ENCODE measurements at places on chromosomes 3 and 15. TPM values are rescaled to one million over a fixed set of nuclear protein-coding genes. Genes with fewer than 3 reads are reported as not detected.

DNA sequence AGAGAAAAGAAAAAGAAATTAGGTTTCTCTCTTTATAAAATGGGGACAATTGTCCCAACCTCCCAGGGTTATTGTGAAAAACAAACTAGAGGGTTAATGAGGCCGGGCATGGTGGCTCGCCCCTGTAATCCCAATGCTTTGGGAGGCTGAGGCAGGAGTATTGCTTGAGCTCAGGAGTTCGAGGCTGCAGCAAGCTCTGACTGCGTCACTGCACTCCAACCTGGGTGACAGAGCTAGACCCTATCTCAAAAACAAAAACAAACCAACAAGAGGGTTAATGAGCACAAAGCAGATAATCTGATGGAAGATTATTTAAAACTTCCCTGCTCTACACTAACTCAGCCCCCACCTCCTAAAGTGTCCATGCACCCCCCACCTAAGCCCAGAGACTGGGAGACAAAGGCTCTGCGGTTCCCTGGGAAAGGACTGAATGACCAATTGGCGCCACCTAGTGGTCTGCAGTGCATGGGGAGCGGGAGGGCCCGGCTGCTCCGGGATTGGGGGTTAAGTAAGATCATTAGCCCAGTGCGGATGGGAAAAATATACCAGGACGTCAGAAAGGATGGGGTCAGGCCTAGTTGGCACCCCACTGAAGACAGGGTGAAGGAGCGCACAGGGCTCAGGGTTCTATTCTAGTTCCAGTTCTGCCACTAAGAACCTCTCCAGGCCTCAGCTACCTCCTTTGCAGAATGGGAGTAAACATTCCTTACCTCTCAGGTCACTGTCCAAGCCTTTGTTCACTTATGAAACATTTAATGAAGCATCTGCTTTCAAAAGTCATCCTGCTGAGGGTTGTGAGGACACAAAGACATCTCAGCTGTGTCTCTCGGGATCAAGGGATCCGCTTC lies 15.6 kb downstream of the PIF1 start:
- H3K27ac ChIP-seq, result no peak overlapping the region
- H3K4me1 ChIP-seq, result no peaks in the 10 kb centered on the region
- H3K4me3 ChIP-seq, result no peak overlapping the region
- H3K27me3 ChIP-seq, result no peaks in the 10 kb centered on the region
- peak; percentile 36 for DNase-seq

GRCh38 chr15:83943849-83944404 lies 290.0 kb downstream of the ADAMTSL3 start:
- H3K27ac ChIP-seq, result no peak overlapping the region
- DNase-seq, result no peak
- no peaks in the 10 kb centered on the region for H3K27me3 ChIP-seq
- H3K36me3 ChIP-seq, result peaks cover 14% of the 10 kb centered on the region
- H3K4me1 ChIP-seq, result no peaks in the 10 kb centered on the region

DNA sequence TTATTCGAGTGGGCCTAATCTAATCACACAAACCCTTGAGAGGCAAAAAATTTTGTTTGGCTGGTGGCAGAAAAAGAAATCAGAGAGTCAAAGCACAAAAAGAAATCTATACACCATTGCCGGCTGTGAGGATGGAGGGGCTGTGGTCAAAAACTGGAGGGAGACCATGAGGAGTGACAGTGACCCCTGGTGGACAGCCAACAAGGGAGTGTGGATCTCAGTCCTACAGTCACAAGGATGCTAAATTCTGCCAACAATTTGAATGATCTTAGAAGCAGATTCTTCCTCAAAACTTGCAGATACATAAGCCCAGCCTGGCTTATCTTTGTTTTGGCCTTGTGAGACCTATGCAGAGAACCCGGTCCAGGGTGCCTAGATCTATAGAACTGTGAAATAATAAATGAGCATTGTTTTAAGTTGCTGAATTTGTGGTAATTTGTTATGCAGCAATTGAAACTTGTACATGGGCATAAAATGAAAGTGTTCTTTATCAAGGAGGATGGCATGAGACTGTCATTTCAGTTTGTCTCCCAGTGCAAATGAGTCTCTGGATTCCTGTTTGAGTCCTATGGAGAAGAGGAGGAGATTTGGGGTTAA lies 103.0 kb upstream of the ARHGEF26 start:
- no peak overlapping the region for H3K4me3 ChIP-seq
- H3K27me3 ChIP-seq, result no peaks in the 10 kb centered on the region
- DNase-seq, result no peak
- H3K36me3 ChIP-seq, result no peaks in the 10 kb centered on the region

DNA sequence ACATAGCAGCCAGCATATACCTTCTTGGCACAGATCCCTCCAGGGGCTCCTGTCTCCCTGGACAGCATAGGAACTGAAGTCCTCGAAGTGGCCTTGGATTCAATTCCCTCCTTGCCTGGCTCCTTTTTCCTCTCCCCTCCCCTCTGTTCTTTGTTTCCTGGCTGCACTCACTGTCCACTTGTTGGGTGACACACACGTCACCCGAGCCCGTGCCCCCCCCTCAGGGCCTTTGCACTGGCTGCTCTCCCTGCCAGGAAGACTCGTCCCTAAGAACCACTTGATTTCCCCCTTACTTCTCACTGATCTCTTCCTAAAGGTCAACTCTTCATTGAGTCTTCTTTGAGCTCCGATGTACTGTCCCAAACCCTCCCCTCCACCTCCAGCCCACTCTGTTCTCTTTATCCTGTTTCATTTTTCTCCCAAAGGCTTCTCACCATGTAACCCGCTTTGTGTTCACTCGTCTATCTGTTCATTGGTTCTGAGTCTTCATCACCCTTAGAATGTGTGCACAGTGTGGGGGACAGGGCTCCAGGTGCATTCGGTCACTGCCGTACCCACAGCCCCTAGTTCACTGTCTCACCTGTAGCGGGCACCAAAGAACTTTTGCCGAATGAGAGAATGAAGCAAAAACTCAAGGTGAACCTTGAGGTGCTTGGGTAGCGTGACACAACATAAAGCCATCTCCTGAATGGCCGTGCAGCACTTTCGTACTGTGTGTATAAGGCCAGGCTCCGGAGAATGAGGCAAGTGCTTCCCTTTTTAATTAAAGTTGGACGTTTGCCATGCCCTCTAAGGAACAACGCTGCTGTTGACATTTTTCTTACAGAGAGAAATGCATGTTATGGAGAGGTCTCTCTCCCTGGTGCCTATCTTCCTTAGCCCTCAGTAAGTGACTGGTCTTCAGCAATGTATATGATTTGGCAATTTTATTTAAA lies 74.0 kb downstream of the CHRNA7 start:
- no peaks in the 10 kb centered on the region for H3K36me3 ChIP-seq
- H3K4me1 ChIP-seq, result no peaks in the 10 kb centered on the region
- no peaks in the 10 kb centered on the region for H3K27me3 ChIP-seq
- DNase-seq, result no peak
- no peak overlapping the region for H3K4me3 ChIP-seq

GRCh38 chr3:60696428-60697125 lies 554.7 kb downstream of the FHIT start:
- no peaks in the 10 kb centered on the region for H3K27me3 ChIP-seq
- H3K27ac ChIP-seq, result no peak overlapping the region
- H3K4me1 ChIP-seq, result no peaks in the 10 kb centered on the region

DNA sequence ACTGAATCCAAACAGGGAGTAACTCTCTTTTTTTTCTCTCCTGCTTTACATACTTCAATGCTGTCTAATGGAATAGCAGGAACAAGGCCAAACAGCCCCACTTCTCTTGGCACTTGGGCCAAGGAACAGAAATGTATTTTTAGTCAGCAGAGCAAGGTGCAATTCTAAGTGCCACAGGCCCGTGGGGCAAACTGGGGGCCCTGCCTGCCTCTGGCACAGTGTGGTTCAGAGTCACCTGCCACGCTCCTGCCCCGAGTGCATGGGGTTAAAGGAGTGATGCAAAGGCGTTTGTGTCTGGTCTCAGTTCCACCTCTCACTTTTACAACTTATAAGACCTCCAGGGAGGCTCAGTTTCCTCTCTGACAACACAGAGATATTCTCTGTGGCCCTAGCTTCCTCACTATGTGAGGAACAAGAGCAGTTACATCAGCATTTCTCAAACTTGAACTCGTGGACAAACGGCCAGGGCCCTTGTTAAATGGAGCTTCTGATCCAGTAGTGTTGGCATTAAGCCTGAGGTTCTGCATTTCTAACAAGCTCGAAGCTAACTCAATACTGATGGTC lies 51.3 kb downstream of the LRIG1 start:
- no peak for DNase-seq
- no peaks in the 10 kb centered on the region for H3K27me3 ChIP-seq
- no peaks in the 10 kb centered on the region for H3K36me3 ChIP-seq
- H3K4me1 ChIP-seq, result peaks cover 50% of the 10 kb centered on the region
- peak overlapping the region; percentile 28 for H3K4me3 ChIP-seq

- no peak overlapping the region for H3K4me3 ChIP-seq
- DNase-seq, result no peak
- no peaks in the 10 kb centered on the region for H3K36me3 ChIP-seq
- H3K27ac ChIP-seq, result peak overlapping the region; percentile 73
Observed at GRCh38 chr3:186966406-186966805, 36.1 kb downstream of the ST6GAL1 start.

DNA sequence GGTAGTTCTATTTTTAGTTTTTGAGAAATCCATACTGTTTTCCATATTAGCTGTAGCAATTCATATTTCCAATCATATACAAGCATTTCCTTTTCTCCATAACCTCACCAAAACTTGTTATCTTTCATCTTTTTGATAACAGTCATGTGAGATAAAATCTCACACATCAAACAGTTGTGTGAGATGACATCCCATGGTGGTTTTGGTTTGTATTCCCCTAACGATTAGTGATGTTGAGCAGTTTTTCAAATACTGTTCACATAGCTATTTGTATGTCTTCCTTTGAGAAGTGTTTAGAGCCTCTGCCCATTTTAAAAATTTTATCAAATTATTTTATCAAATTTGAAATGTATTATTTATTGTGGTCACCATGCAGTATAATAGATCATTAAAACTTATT lies 50.4 kb downstream of the FAM227B start:
- no peak overlapping the region for H3K27ac ChIP-seq
- H3K4me3 ChIP-seq, result no peak overlapping the region
- H3K36me3 ChIP-seq, result no peaks in the 10 kb centered on the region

DNA sequence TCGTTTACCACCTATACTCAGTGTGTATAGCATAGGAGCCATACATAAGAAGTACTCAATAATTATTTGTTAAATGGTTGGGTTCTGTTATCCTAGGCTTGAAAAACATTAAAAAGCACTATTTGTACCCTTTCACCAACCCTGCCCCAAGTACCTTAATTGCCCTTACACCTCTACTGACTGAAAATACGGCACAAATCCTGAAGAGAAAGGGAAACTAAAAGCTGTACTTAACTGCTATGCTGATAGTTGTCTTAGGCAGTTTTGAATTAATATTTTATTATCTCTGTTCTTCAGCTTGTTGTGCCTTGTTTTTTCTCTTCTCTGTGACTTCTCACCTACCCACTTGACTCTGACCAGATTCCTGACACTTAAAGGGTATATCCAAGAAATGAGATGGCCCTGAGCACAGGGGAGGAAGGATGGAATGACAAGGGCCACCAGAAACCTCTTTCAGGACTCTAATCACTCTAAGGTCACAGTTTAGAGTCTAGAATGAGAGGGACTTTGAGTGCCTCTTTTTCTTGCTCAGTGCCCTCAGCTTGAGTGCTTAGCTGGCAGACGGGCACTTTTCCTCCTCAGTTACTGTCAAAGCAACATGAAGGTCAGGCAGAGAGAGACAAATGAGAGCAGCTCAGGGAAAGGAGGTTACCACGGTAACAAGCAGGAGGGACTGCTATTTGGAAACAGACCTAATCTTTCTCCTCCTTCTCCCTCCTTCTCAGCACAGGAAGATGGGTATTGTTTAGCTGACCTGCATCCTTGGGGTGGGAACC lies 136.5 kb downstream of the ZNF609 start:
- H3K4me3 ChIP-seq, result peak overlapping the region; percentile 2
- H3K4me1 ChIP-seq, result no peaks in the 10 kb centered on the region

DNA sequence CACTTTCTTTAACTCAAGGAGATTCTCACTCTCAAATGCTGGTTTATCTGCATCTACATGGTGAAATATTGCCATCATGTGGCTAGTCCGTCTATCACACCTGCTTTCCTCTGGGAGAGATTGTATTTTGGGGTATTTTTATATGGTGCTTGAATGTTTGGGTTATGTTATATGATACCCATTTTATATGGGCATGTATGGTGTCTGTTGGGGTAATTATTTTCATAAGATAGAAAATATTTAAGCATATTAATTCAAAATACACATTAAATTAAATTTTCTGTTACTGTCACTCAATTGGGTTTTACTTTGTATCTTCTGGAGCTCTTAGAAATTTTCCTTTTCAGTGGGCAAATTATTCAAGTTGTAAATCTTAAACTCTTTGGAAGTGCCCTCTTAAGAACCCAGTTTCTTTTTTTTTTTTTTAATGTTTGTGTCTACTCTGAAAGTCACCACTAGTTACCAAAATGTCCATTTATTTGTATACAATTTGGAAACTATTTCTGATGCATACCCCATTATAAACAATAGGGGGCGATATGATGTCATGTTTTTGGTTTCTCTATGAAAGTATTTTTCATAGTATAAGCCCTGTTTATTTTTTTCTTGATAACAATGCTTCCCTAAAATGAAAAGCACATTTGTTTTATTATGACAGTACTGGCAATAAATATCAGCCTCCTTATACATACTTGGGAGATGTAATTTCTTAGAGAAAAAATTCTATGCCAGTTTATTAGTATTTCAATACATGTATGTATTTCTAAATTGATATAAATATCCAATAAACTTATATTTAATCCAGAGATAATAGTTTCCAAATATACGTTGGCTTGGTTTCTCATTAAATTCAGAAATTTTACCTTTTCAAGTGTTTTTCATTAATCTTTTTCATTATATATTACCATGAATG lies 36.1 kb upstream of the PLSCR5 start:
- H3K27ac ChIP-seq, result no peak overlapping the region
- no peaks in the 10 kb centered on the region for H3K36me3 ChIP-seq
- no peaks in the 10 kb centered on the region for H3K4me1 ChIP-seq
- no peaks in the 10 kb centered on the region for H3K27me3 ChIP-seq

DNA sequence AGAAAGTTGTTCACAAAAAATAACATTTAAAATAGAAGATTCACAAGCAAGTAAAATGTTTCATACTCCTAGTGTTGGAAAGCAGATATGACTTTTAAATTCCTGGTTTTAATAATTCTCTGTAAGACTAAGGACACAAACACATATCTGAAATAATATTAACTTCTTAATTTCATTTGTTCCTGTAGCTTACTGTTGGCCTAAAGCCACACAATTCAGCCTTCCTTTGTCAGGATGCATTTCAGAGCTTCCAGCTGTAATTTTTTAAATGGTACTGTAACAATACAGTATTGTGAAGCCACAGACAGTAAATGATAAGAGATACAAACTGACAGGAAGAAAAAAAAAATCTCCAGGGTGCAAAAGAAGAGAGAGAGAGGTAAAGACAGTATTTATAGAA lies 84.2 kb downstream of the TMCC1 start:
- no peaks in the 10 kb centered on the region for H3K36me3 ChIP-seq
- H3K27ac ChIP-seq, result no peak overlapping the region
- DNase-seq, result no peak
- no peaks in the 10 kb centered on the region for H3K4me1 ChIP-seq
- H3K4me3 ChIP-seq, result no peak overlapping the region
- H3K27me3 ChIP-seq, result no peaks in the 10 kb centered on the region

GRCh38 chr3:160008961-160009360 lies 20.3 kb downstream of the IL12A start:
- no peaks in the 10 kb centered on the region for H3K27me3 ChIP-seq
- no peaks in the 10 kb centered on the region for H3K4me1 ChIP-seq
- H3K36me3 ChIP-seq, result no peaks in the 10 kb centered on the region
- no peak overlapping the region for H3K27ac ChIP-seq
- H3K4me3 ChIP-seq, result no peak overlapping the region

The SLC22A14 gene
- 0.41 TPM for total RNA-seq

The FANCD2 gene
- 1.3 TPM for total RNA-seq

The RHOV gene
- not detected for total RNA-seq

The ASTE1 gene
- total RNA-seq, result 6.3 TPM

The SNX1 gene
- 47.2 TPM for total RNA-seq

The VEPH1 gene
- 0.21 TPM for total RNA-seq

The CD200R1 gene
- 2.6 TPM for total RNA-seq

All from thoracic aorta (tissue), 2 donors.